T-helper 22 cell (primary cell): ENCODE measurements at places on chromosomes 5 and 9.

DNA sequence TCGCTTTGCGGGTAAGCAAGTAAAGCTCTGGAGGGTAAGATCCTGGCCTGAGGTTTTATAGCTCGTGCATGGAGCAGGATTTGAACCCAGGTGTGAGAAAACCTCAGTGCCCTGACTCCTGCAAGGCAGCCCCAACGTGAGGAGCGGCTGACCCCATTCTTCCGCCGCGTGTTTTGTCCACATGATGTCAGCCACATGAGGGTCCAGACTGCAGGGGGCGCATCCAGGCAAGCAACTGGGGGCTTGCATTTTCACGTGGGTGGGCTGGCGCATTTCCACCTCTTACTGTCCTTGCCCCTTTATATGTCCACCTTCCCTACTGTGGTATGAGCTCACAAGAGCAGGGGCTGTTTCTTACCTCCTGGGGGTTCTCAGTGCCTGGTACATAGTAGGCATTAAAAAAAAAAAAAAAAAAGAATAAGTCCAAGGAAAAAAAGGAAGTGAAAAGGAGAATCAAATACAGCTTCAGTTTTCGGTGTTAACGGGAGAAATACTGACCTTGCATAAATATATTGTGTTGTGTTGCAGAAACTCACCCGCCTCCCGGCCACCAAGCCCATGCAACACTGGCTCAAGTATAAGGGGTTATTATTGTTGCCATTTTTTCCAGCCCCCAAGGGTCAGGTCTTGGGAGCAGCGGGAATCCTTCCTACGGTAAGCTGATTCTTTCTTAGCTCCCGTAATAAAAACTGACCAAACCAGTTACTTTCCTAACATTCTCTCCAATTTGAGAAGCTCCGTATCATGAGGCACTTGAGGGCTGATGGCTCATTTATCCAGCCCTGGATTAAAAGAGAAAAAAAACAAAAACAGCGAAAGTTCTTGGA lies 15.0 kb downstream of the TLX3 start:
- no peak for DNase-seq

DNA sequence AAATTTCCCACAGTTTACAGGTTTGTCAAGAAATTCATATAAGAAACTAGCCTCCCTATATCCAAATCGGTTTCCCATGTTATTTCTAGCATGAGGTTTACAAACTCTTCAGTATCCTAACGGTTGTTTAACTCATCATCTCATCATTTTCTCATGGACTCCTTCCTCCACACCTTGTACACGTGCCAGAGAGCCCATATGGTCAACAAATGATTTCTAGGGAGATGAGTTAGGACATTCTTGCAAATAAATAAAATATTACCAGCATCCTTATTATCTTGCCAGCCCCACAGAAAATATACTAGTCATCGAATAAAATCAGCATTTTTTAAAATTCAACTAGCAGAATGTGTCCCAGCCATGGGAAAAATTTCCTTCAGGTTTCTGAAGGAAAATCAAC lies 285.2 kb downstream of the EBF1 start:
- DNase-seq: no peak

DNA sequence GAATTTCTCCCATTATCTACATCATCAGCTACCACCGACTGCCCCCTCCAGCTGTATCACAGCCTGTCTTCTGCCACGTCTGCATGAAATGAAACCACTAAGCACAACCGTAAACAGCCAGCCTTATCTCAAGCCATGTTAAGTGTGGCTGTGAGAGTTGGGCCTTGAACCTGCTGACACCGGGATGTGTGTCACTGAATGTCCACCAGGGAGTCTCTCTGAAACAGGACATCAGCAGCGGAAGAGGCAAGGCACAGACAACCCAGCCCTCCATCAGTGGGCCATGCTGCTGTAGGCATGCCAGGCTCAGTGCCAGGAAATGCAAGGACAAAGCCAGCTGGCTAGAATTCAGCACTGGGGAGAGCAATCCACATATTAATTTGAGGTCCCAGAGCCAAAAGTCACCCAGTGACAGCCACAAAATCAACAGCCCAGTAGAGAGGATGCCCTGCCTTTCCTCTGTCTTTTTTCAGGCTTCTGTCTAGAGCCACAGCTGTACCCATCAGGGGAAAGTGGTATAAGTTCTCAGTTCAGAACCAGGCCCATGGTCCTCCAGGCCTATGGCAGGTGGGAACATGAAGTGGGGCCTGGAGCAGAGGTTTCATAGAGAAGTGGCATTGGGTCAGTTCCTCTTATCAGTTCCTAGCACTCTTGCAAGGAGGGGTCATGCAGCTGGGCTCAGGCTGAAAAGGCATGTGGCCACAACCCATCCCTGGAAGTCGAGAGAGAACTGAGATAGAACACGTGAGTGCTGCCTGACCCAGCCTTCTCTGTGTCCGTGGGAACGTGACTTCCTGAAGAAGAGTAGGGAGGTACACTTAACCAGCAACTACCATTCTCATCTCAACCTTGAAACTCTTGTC lies 199.4 kb downstream of the ESM1 start:
- DNase-seq: no peak

- DNase-seq: no peak
Observed at GRCh38 chr9:71895955-71896354, 15.0 kb downstream of the ABHD17B start.

DNA sequence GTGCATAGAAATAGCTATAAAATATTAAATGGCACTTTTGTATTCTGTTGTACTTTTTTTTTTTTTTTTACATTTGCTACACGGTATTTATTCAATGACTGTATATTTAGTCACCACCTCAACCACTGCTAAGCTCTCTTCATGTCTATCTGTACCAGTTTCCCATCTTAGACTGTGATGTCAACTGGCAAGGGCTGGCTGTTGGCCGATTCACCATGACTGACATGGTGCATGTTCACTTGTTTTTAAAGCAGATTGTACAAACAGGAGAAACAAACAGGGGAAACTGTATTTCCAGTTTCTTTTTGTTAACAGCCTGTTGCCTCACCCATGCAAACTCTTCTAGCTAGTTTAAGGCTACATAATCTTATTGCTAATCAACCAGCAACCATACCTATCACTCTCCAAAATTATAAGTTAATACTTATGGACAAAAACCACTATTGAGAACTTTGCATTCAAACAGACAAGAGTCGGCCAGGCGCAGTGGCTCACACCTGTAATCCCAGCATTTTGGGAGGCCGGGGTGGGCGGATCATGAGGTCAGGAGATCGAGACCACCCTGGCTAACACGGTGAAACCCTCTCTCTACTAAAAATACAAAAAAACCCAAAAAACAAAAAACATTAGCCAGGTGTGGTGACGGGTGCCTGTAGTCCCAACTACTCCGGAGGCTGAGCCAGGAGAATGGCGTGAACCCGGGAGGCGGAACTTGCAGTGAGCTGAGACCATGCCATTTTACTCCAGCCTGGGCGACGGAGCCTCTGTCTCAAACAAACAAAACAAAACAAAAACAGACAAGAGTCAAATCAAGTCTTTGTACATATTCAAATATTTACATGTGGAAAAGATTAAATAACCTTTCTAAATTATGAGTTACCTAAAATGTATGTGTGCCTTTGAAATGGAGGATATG lies 13.2 kb downstream of the ZFAND5 start:
- DNase-seq: no peak

GRCh38 chr9:101387871-101388506 lies 3.2 kb upstream of the BAAT start:
- no peak for DNase-seq

DNA sequence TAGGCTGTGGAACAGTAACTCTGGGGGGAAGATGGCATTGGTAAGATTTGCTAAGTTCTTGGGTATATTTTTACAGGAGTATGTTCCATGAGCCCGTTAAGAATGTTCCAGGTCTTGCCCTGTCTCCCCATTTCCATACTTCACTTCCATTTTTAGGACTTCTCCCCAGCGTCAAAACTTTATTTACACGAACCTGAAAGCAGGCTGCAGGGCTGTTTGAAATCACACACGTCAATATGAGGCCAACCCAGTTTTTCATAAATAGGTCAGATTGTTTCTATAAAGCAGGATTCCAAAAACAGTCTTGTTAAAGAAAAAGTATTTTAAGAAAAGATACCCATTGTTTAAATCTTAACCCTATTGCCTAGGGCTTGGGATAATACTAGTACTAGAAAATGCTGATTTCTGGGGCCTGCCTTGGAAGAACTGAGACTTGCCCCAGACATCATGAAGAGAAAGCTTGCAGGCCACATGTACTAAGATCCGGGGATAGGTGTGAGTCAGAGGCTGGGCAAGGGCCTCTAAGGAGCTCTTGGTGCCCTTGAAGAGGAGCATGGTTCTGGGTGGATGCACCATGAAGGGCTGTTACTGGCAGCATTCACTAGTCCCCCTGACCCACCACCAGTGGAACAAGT lies 24.2 kb downstream of the TRIO start:
- DNase-seq: no peak

DNA sequence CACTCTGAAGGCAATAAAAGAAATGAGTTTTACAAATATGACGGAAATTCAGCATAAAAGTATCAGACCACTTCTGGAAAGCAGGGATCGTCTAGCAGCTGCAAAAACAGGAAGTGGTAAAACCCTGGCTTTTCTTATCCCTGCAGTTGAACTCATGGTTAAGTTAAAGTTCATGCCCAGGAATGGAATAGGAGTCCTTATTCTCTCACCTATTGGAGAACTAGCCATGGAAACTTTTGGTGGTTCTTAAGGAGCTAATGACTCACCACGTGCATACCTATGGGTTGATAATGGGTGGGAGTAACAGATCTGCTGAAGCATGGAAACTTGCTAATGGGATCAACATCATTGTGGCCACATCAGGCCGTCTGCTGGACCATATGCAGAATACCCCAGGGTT lies 93.5 kb upstream of the RGMB start:
- DNase-seq: no peak

DNA sequence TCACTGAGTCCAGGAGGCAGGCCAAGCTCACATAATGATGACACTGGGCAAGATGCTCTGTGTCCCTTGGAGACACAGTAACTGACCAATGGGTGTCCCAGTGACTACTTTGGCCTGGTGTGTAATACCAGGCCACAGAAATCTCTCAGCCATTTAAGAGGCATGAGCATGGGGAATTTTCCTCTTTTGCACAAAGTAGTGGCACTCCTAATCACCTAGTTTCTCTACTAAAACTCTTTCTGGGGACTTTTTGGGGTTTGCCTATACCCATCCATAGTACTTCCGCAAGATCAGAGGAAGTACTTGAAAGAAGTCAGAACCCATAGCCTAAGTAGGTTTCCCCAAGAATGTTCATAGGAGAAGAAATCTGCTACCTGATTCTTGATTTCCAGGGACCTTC lies 161.9 kb downstream of the ARSB start:
- no peak for DNase-seq

DNA sequence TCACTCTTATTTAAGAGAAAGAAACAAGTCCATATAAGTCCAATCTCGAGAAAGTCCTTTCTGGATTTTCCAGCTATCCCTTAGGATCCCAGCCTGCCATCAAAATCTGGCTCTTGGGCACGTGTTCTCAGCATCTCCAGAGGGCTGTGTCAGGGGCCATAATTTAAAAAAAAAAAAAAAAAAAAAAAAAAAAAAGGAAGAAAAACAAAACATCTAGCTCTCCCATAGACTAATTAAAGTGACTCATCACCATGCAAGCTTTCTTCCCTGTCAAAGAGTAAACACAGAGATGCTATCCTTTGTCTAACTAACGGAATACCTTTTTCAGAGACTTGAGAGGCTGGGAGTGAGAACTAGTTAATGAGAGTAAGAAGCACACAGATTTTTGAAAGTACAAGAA lies 44.9 kb upstream of the MYO10 start:
- DNase-seq: no peak

DNA sequence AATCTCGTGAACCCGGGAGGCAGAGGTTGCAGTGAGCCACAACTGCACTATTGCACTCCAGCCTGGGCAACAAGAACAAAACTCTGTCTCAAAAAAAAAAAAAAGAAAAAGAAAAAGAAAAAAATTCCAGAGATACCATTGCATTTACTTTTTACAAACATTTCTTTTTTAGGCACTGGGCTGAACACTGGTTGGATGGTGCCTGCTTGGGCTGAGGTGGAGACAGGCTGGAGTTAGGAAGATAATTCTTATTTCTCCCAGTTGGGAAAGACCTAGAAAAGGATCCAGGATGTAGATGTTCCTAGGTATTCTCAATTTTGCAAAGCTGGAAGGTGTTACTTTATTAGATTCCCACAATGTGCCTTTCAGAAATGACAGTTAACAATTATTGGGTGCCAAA lies 49.9 kb upstream of the JMY start:
- DNase-seq: no peak

- no peak for DNase-seq
Observed at GRCh38 chr5:172107571-172107970, 80.5 kb downstream of the STK10 start.
